ENCODE measurements at places on chromosomes 4 and X.

GRCh38 chr4:138919094-138919936, 96.3 kb upstream of the NOCT start:
- no peak for DNase-seq

DNA sequence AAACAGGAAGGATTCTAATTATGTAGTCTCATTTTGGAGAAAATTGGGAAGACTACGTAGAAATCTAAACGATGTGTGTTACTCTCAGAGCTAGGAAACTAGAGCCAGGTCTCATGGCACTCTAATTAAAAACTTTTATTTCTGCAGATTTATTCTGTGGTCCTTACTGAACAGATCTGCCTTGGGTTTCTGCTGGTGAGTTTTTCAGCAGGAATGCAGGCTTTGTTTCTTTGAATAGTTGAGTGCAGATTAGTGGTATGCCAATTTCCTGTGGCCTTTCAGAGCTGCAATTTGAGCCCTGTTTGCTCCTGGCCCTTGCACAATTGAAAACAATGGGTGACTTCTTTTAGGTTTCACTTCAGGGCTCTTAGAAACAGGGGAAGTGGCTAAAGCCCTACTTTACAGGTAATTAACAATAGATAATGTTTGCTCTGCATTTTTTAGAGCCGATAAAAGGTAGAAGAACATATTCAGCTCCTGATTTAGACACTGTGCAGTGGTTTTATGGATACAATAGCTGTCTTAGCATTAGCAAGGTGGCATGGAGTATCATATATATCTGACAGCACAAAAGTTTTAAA, 21.8 kb downstream of the SPRY1 start:
- no peak for DNase-seq

DNA sequence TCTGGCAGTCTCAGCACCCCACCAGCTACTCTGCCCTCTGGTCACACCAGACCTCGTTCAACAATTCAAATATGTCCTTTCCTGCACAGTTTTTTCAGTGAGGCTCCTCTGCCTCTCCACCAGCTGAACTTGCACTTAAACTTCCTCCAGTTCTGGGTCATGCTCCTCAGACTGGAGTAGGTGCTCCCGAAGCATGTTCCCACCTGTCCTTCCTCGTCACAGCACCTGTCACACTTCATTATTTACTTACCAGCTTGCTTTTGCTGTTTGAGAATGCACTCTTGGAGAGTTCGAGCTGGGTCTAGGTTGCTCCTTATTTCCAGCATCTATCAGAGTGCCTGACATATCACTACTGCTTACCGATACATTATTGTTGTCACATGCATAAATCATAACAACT, 144.8 kb upstream of the TTC29 start:
- DNase-seq, result no peak

DNA sequence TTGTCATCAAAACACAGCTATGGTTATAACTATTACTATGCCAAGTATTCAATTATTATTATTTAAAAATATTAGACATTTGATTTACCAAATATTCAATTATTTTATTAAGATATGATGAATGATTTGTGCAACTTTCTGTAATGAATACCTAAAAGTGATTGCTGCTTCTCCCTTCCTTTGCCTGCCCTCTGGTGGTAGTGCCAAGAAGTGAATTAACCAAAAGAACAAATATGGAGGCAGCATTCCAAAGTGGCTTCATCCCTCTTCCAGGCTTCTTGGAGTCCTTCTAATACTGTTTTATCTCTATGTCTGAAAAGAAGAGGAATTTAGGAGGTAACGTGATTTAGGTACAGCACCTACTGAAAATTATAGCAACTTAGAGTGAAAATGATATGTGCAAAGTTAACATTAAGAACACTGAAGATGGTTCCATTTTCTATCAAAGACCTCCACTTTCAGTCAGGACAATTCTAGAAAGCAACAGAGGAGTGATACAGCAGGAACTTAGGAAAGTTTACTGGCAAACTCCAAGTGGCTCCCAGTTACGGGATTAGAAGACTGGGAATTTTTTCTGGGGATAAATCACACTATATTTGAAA, 43.0 kb downstream of the ENPEP start:
- peak; percentile 36 for DNase-seq

DNA sequence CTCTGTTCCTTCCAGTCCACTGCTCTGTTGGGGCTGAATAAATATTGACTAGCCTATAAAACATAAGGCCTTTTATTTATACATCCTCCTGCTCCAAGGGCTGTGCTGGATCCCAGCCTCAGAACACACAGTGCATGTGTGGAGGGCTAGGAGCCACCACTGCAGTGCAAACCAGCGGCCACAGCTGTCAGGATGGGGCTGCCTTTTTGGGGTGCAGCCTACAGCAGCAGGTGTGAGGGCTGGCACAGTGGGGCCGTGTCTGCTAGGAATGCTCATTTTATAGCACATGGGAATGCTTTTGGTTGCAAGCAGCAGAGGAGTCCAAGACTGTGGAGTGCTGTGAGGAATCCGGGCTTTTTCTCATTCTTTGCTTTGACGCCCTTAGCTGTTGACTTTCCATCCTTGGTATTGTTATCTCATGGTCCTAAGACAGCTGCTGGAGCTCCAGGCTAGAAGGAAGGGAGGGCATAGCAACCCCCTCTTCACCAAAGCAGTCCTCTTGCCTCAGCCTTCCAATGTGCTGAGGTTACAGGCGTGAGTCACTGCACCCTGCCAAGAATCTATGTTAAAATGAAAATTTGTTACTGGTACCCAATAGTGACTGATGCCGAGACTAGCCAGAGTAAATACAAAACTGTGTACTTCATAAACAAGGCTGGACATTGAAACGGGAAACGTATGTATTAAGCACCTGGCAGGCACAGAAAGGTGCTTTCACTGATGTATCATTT, 334.3 kb upstream of the GATB start:
- DNase-seq, result peak; percentile 50

- DNase-seq, result no peak
Observed at GRCh38 chr4:7630568-7631287, 196.0 kb upstream of the PSAPL1 start.

- no peak for DNase-seq
Observed at GRCh38 chr4:64497491-64497890, 88.2 kb upstream of the TECRL start.

GRCh38 chr4:80185787-80186548, 11.3 kb upstream of the PRDM8 start:
- DNase-seq, result no peak

GRCh38 chrX:69510137-69510715, 6.1 kb downstream of the NALF2 start:
- no peak for DNase-seq

- peak; percentile 95 for DNase-seq
Observed at GRCh38 chr4:185471235-185472102, at the start of gene CCDC110. CCDC110 (minus strand) TSS chr4:185471733; CDS start chr4:185471683, 50 bp downstream.

GRCh38 chrX:70470850-70471289, 26.2 kb downstream of the DLG3 start:
- no peak for DNase-seq

GRCh38 chr4:111046811-111047210, 423.9 kb upstream of the PITX2 start:
- DNase-seq, result no peak

DNA sequence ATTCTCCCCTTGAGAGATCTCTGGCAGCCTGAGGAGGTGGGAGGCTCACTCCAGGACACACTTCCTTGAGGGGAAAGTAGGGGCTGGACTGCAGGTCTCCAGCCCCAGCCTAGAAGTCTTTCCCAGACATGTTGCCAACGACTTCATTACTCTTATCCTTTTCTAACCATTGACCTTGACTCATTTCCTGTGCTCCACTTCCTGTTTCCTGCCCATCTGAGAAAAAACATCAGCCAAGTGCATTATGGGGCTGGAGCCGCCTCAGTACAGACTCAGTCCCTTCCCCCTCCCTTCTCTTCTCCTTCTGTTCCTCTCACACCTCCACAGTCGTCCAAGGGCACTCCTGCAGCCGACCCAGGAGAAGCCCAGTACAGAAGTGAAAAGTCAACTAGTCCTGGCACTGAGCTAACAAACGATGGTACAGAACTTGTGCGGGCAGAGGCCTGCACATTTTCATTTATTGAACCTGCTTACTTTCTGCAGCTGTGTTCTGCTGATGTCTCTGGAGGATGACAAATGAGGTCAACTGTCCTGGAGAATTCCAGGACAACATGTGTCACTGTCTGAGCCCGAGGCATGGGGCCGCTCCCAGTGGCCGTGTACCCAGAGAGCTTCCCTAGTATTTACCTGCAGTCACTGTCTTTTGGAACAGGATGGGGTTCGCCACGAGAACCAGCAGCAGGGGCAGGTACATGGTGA, 20.1 kb downstream of the GPR143 start:
- no peak for DNase-seq

- no peak for DNase-seq
Observed at GRCh38 chr4:85955620-85956292, 404.1 kb downstream of the MAPK10 start.

GRCh38 chr4:147547314-147548056, 66.6 kb downstream of the EDNRA start:
- no peak for DNase-seq

GRCh38 chr4:27100713-27101112, 240.1 kb downstream of the STIM2 start:
- DNase-seq, result no peak

- DNase-seq, result no peak
Observed at GRCh38 chr4:33785843-33786242, 2458.5 kb downstream of the ARAP2 start.

- DNase-seq, result no peak
Observed at GRCh38 chr4:135739354-135739753, 1537.8 kb upstream of the PABPC4L start.

DNA sequence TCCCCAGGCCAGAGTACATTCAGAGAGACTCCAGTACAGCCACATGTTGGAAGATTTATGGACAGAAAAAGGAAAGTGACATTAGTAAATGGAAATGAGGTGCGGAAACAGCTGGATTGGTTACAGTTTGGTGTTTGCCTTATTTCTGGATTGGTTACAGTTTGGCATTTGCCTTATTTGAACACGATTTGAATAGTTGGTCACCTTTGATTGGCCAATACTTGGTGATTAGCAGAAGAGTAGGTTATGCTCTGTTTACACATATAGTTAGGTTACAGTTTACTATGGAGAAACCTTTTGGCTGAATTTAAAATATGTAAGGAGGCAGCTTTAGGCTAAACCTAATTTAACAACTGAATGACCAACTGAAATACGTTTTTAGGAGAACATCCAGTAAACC, 173.7 kb downstream of the AASDH start:
- no peak for DNase-seq

DNA sequence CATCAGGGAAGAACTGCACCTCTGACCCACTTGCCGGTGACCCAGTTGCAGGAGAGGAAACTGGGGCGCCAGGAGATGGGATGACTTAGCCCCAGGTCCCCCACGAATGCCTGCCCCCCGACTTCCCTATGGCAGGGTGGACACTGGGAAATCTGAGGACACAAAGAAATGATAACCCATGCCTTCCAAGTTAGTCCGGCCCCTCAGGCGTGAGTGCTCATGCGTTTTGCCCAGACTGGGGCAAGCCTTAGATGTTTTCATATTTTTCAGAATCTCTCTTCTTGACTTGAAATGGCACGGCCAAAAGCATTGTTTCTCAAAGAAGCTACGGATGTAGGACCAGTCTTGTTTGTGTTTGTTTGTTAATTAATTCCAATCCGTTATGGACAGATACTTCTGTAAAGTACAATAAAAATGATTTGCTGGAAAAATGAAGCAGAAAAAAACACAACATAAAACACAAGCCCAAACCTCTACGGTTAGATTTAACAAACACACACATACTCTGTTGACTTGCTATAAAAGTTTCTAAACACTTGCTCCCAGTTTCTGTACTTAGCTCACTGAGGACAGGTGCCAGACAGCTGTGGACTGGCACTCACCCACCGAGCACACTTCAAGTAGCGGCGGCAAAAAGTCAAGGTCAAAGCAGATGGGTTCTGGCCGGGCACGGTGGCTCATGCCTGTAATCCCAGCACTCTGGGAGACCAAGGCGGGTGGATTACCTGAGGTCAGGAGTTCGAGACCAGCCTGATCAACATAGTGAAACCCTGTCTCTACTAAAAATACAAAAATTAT, 341.5 kb downstream of the BCOR start:
- DNase-seq, result no peak

GRCh38 chr4:35252866-35253265, 991.4 kb downstream of the ARAP2 start:
- DNase-seq, result no peak

DNA sequence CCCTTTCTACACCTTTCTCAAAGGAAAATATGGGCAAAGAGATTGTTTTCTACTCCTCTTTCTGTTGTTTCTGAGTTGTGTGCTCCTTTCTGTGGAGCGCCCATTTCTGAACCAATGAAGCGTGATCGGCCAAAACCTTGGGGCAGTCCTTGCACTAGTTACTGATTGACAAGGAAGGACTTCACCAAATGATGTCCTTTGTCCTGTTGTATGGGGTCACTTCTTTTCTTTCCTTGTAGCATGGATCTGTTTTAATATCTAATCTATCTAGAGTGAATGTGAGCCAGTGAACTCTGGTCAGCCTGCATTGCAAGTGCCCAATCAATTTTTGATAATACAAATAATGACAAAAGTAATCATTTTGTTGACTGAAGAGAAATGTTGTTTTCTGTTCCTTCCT, 94.5 kb downstream of the EGF start:
- DNase-seq, result no peak

GRCh38 chr4:95517576-95518345, 31.0 kb downstream of the UNC5C start:
- DNase-seq, result no peak

- no peak for DNase-seq
Observed at GRCh38 chr4:5277079-5277478, 225.8 kb downstream of the STK32B start.

DNA sequence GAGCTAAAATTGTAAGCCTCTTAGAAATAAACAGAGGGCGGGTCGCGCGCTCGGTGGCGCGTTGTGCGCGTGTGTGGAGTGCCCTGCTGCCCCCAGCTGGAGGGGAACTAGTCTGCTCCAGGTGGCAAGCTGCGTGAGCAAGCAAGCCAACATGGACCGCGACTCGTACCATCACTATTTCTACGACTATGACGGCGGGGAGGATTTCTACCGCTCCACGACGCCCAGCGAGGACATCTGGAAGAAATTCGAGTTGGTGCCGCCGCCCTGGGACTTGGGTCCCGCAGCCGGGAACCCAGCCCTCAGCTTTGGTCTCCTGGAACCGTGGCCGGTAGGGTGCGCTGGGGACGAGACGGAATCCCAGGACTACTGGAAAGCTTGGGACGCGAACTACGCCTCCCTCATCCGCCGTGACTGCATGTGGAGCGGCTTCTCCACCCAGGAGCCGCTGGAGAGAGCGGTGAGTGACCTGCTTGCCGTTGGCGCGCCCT, 66.1 kb downstream of the DNAAF6 start:
- DNase-seq, result peak; percentile 23

DNA sequence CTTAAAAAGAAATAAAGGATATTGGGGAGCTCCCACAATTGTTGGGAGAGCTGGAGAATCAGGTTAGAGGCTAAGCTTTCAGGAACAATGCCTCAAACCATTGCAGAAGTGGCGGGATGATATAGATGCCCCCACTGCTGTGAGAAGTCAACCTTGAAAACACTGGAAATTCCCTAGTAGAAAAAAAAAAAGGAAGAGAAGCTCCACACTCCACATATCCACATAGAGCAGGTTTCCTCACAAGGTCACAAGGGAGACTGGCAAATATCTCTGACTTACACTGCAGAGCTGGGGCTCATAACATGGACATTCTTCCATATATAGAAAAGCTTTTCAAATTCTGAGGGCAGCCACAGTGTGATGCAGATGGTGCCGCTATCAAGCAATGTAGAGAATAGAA, 22.7 kb upstream of the OGT start:
- DNase-seq, result no peak
